ENCODE measurements at places on chromosomes 2 and 18. TPM values are rescaled to one million over a fixed set of nuclear protein-coding genes. Genes with fewer than 3 reads are reported as not detected.

Gene CDH2
- 0.66 TPM for total RNA-seq

Gene GULP1
- 18.8 TPM for total RNA-seq

Gene SLC5A6
- 42.3 TPM for total RNA-seq

Gene ZNF385B
- total RNA-seq: not detected

Gene FRZB
- total RNA-seq: 9.1 TPM

Gene ALKAL2
- 9.1 TPM for total RNA-seq

Gene CERKL
- 1.7 TPM for total RNA-seq

Gene CPO
- total RNA-seq: not detected

DNA sequence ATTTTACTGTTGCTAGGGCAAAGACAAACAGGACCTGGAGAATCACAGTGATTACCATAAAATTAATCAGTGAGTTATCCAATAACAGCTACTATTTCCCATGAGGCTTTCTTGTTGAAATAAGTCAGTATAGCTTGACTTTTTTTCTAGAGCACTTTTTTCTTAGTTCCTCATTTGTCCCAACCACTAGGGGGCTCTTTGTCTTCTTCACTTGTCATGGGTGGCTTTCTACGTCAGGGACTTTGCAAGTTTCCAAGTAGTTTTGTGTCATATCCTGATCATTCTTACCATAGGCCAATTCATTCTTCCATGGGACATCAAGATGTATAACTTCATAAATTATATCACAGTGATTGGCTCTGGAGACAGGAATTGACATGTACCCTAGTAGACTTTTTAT is 1019.6 kb upstream of the PIK3C3 start:
- DNase-seq: no peak

DNA sequence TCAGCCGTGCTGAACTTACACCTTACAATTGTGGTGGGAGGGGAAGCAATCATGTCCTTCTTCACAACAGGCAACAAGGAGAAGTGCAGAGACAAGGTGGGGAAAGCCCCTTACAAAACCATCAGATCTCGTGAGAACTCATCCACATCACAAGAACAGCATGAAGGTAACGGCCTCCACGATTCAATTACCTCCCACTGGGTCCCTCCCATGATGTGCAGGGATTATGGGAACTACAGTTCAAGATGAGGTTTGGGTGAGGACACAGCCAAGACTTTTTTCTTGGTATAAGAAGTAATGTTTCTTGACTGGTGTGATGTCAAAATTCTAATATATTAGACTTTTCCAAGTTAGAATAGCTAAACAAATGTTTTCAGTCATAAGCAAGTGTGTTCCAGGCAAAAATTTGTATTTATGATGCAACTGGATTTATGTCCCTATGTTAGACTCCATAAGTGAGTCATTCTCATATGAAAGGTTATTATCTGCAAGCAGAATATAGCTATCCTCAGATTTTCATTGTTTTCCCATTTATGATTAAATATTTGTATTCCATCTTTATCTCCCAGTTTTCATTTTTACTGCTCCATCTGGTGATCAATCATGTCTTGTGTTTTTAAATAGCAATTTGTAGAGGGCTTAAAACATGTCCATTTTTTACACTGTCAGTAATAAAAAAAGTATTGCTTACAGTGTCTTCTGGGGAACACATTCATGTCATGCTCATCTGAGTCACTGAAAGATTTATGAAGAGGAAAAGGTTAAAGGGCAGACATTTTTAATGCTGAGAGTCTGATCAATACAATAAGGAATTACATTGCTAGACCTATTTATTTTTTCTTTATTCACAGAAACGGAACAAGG is 995.2 kb upstream of the CDH2 start:
- DNase-seq: no peak

- no peak for DNase-seq
These were observed 178.2 kb upstream of the RAB12 start for GRCh38 chr18:8431036-8431435.

GRCh38 chr2:30823452-30823851 is 16.2 kb upstream of the CAPN13 start:
- no peak for DNase-seq

DNA sequence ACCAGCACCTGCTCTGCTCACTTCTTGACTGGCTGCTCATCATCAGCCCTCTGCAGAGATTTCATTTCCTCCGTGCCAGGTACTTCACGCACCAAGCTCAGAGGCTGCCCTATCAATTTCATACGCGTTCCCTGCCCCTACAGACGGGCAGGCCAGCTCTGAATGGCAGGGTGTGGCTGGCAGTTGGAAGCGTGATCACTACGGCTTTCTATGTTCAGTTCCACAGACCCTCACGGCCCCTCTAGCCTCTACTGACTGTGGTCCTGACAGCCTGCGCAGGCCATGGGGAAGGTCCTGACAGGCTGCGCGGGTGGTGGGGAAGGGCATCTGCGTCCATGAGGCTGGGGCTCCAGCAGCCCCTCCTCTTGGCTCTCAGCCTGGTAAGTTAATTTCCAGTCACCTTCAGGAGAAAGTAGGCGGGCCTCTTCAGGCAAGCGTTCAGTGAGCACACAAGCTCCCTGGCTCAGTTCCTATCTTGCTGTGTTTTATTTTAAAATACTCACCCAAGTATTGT is 154.8 kb downstream of the ZNF236 start:
- no peak for DNase-seq

DNA sequence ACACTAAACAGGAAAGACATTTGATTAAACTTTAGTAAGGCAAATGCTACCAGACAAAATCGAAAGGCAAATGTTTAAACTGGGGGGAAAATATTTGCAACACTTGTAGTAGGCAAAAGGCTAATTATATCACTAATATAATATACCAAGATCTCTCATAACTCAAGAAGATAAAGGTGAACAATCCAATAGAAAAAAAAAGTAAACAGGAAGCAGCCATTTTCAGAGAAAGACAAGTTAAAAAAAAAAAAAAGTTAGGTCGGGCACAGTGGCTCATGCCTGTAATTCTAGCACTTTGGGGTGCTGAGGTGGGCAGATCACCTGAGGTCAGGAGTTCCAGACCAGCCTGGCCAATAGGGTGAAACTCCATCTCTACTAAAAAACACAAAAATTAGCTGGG is 4.4 kb upstream of the ACTG2 start:
- DNase-seq: no peak

GRCh38 chr2:186588940-186589611 is 780 bp upstream of the ITGAV start:
- no peak for DNase-seq

- no peak for DNase-seq
These were observed 717.3 kb upstream of the HS6ST1 start for GRCh38 chr2:129035992-129036391.

DNA sequence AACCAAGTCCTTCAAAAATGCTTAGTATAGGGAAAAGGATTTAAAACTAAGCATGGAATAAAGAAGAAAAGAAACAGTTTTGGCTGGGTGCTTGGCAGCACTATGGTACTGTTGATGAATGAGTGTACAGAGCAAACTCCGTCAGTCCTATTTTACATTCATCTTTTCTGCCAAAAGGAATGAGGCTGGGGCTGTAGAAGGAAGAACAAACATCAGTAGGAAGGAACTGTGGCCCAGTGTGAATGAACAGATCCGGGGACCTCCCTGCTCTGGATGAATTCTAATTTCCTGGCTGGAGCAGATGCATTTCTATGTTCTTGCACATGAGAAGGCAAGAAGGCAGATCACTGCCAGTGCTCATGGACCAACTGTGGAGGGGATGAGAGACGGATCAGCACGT is 474.0 kb upstream of the MEIS1 start:
- DNase-seq: no peak

DNA sequence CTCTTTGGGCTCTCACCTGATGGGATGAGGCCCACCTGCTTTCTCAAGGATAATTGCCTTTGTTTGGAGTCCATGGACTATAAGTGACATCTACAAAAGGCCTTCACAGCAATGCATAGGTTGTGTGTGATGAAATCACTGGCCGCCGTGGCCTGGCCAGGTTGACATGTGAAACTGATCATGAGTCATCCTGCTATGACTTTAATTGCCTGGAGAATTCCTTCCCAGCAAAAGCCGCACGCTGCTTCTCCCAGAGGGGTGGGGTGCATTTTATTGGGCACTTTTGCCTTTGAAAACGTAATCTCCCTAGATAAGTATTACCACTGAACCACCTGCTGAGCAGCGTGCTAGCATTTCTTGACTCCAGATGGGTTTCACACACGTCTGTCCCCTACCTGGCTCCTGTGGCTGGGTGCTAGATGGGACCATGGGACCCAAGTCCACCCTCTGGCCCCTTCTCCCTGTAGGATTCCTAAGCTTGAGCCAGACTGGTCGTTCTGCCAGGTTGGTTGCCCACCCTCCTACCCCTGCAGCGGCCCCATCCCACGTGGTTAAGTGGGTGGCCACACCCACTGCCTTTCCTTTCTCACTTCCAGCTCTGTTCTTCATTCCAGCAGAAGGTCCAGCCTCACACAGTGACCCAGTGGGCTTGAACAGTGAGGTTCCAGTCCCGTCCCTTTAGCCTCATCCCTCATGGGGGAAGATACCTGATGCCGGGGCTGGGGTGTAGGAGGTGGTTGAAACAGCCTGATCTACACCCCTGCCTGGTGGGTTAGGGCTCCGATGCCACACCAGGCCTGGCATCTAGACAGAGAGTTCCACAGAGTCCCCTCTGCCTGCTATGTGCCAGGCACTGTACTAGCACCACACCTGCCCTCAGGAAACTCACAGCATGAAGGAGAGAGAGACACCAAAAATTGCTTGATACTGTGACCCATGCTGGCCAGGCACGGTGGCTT is 89.6 kb downstream of the GBX2 start:
- peak; percentile 77 for DNase-seq

DNA sequence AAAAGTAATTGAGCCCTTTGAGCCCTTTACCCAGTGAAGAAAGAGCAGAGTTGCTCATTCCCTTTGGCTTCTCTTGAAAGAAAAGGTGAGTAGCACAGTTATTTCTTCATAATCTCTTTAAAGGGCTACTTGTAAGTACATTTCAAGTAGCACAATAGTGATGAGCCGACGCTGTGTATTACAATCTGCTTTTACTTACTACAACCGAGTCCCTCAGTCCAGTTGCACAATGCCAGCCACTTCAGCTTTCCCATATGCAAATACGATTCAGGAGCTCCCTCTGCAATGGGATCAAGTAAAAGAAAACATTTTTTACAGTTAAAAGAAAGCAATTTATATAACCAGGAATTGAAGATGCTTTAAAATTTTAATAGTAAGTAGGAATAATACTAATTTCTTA is 868.5 kb downstream of the RNF144A start:
- no peak for DNase-seq

DNA sequence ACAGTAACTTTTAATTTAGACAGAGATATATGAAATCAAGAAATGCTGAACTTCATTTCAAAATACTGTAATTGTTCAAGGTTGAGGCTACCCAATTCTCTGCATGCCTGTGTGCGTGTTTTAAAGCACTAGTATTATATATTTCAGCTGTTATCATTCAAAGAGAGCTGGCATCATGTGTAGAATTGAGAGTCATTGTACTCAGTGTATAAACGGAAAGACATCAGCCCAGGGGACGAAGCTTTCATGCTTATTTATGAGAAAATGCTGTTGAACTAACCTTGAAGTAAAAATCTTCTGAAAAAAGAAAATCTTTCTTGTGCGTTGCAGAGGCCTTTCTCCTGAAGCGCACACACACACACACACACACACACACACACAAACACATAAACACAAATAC is 48.4 kb downstream of the MYCN start:
- DNase-seq: no peak

DNA sequence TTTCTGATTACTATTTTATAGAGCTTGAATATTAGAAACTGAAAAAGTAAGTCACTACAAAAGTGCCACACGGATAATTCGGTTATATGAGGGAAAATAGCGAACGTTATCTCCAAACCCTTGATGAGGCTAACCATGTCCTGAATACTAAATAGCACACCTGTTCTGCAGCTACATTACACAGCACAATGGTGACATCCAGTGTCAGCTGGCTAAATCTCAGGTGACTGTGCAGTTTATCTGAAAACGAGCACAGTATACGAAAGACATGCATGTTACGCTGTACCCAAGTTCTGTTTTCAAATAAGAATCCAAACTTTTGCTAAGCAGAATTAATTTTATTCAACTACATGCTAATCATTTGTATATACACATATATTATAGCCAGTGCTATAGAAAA is 9.0 kb downstream of the CCDC68 start:
- DNase-seq: no peak

GRCh38 chr2:39737661-39738060 is 41.4 kb downstream of the THUMPD2 start:
- no peak for DNase-seq

GRCh38 chr18:8011906-8012305 is 444.8 kb downstream of the PTPRM start:
- DNase-seq: no peak

DNA sequence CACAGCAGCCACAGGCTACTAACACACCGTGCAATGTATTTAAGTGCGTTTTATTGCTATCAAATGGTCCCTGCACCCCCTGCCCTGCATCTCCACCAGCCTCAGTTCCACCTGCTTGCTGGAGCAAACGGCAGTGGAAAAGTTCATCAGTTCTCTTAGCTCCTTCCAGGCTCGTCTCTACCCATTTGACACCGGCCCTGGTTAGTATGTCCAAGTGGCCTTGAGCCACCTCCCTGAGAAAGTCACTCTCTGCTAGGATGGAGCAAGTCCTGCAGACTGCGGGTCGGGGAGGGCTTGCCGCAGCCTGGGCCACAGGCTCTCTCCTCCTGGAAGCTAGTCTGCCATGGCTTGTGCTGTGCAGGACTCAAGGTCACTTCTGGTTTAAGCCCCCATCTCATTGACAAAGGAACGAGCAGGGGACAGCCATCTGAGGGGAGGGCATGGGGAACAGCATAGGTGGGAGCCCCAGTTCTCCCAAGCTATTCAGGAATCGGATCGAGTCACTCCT is 74.9 kb downstream of the RHOB start:
- DNase-seq: no peak

GRCh38 chr2:101339266-101339880 is 30.9 kb upstream of the RNF149 start:
- no peak for DNase-seq

- DNase-seq: no peak
These were observed 56.2 kb downstream of the CYP27C1 start for GRCh38 chr2:127163921-127164320.

DNA sequence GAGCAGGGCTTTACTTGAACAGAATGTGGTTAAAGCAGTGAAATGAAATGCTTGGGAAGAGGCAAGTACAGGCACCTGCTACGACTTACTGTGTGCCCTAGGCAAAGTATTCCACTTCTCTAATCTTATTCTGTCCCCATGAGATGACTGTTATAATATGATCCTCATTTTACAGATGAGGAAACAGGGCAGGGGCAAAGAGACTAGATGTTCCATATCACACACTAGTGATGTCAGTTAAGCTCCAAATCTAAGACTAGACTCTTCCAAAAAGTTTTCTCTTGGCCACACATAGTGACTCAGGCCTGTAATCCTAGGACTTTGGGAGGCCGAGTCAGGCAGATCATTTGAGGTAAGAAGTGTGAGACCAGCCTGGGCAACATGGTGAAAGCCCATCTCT is 235.0 kb downstream of the SETBP1 start:
- no peak for DNase-seq

- DNase-seq: no peak
These were observed 25.7 kb upstream of the MSGN1 start for GRCh38 chr2:17790536-17790935.
